Cerebellar cortex (tissue), 1 donor: ENCODE measurements at places on chromosomes 4 and X.

DNA sequence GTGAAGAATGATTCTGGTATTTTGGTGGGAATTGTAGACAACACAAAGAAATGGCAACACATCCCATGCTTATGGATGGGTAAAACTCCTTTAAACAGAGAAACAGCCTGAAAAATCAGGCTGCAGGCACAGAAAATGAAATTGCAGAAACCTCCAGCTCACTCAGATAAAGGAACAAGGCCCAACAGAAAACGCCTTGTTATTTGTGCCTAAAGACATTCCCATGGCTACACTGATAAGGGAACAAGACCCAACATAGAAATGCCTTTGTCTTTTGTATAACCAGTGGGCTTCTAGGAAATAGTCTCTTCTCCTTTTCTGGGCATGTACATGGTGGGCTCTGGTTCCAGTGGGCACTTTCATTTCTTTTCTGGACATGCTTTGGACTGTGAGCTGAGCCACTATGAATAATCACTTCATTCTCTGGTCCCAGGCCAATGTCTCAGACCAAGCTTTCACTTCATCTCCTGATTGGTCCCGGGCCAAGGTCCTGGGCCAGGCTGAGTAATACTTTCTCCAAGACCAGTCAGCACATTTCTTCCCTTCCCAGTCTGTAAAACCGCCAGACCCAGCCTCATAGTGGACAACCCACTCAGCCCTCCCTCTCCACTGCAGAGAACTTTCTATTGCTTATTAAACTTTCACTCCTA is 160.5 kb downstream of the TBX22 start:
- no peak for DNase-seq

- DNase-seq: no peak
Measured at GRCh38 chr4:168631241-168632162, 134.7 kb downstream of the PALLD start.

DNA sequence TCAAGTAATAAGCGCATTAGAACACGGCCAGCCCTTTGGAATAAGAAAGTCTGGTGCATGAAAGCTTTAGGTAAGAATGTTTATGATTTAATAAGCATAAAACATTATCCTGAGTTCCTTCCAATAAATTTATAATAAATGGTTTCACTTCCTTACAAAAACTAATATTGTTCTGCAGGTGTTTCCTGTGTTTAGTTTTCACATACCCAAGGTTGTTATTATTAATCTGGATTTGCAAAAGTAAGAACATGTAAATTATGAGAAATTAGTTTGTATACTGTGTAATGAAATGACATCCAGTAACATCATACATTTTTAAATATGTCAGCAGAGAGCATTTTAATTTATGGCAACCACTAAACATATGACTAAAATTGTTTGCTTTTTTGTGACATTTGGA is 72.1 kb downstream of the BANK1 start:
- no peak for DNase-seq

DNA sequence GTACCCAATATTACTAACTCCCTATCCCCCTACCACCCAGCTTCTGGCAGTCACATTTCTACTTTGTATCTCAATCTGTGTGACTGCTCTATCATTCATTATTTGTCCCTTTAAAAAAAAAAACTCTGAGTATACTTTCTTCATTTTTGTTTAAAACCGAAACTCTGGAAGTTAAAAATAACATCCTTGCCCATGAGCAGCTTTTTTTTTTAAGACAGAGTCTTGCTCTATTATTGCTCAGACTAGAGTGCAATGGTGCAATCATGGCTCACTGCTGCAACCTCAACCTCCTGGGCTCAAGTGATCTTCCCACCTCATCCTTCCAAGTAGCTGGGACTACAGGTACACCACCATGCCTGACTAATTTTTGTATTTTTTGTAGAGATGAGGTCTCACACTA is 15.8 kb downstream of the UBE2K start:
- no peak for DNase-seq

DNA sequence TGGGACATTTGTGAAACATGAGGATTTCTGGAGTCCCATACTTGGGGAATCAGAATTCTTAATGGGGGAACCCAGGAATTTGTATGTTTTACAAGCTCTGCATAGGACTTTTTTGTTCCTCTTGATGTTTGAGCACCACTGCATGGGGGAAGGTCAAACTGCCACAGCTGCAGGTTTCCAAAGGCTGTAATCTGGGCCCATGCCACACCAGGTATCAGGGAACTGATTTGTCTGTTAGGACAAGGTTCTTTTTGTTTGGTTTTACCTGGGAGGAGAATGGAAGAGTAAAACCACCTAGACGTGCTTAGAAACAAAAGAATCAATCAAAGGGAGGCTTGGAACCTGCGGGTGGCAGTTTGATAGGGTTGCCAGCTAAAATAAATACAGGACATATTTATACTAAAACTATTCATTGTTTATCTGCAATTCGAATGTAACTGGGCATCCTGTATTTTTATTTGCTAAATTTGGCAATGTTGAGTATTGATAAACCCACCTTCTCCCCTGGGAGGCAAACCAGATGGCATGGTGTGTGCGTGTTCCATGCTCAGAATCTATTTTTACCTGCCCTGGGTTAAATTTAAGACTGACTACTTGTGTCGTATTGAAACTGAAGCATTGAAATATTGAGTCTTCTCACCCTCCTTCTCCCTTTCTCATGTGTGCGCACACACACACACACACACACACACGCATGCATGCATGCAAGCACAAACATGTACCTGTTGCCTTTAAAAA is 63.7 kb downstream of the TMEM164 start:
- DNase-seq: no peak

GRCh38 chr4:89222170-89222569 is 85.4 kb downstream of the GPRIN3 start:
- DNase-seq: no peak

DNA sequence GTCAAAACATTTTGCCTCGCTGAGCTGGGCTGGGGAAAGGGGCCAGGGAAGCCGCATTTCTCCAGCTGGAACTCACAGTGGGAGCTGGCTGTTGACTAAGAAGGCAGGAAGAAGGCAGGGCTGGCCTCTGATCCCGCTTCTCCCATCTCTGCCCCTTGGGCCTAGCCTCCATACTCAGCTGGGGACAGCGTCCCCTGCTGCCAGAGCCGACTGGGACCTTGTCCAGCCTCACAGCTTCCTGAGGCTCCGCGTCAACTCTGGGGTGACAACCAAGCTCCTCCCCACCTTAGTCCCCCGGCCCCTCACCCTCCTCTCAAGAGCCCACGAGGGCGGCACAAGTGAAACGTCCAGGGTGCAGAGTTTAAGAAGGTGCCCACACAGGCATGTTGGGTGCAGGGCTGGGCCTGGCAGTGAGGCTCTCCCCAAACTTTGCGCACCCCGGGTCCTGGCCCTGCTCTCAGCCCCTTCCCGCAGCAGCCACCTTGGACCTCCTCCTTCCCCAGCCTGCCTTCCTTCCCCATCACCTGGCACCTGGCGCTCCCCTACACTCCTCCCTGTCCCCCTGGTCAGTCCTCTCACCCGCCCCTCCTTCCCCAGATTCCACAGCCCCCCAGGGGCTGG is 100.8 kb downstream of the PSAPL1 start:
- no peak for DNase-seq

DNA sequence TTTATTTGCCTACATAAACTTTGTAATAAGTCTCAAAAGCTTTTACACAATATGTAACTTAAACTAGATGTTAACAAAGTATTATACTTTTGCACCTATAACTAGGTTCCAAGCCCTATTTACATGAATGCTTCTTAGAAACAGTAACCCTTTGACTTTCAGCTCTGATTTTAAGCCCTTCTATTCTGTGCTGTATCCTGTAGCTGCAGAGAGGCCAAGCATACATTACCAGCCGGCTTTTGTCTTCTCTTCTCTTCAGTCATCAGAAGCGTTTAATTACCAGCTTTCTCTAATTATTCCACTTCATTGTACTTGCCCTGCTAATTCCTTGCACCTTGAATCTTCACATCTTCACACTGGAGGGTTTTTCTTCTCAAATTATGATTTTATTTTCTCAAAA is 403.1 kb downstream of the PDGFC start:
- no peak for DNase-seq

DNA sequence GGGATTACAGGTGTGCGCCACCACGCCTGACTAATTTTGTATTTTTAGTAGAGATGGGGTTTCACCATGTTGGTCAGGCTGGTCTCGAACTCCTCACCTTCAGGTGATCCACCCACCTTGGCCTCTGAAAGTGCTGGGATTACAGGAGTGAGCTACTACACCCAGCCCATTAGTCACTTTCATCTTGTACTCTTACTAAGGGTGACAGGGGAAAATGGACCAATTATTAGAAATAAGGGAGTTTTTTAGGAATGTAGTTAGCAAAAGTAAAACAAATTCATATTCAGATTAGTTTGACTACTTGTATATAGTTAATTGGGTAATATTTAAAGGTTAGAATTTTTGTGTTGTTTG is 26.1 kb downstream of the SMARCA5 start:
- no peak for DNase-seq

DNA sequence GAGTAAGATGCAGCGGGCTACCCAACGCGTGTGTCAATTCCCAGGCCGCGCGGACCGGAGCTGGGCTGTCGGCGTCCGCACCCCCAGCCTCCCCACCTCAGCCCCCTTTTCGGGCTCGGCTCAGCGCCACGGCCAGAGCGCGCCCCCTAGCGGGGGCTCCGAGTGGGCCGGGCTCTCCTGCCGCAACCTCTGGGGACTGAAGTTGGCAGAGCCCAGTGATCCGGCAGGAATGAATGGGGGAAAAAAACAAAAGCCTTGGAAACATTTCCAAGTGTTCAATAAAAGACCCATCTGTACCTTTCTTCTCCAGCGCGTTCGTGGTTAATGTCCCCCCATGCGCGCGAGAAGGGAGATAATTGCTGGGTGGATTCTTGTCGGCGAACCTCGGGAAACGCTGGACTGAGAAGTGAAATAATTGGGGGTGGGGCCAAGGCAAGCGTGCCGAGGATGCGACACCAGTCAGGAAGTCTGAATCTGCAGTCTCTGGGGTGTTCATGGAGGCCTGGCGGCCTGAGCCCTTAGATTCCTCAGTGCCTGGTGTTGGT is 5.2 kb upstream of the ARX start:
- no peak for DNase-seq

- no peak for DNase-seq
Measured at GRCh38 chr4:176981074-176981473, 188.4 kb upstream of the VEGFC start.

GRCh38 chrX:84909151-84909550 is 94.5 kb upstream of the APOOL start:
- DNase-seq: no peak

DNA sequence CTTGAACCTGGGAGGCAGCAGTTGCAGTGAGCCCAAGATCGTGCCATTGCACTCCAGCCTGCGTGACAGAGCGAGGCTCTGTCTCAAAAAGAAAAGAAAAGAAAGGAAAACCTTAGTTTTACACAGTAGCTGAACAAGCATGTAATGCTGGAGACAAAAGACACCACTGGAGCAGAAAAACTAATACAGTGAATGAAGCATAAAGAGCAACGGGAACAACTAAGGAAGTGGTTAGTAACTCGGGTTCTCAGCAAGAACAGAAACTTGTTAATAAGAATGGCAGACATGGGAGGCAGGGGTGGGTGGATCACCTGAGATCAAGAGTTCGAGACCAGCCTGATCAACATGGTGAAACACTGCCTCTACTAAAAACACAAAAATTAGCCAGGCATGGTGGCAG is 263.7 kb downstream of the FSTL5 start:
- no peak for DNase-seq

DNA sequence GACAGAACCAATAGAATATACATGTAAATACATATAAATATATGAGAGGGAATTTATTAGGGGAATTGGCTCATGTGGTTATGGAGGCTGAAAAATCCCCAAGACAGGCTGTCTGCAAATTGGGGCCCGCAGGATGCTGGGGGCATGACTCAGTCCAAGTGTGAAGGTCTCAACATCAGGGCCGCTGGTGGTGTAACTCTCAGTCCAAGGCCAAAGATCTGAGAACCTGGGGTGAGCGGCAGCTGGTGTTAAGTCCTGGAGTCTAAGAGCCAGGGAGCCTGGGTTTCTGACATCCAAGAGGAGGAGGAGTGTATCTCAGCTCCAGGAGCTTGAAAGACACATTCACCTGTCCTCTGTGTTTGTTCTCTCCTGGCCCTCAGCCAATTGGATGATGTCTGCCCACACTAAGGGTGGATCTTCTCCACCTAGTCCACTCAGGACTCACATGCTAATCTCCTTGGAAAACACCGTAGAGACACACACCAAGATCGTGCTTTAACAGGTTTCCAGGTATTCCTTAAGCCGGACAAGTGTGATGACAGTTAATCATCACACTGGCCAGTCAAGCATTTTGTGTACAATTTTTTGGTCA is 28.9 kb downstream of the TIGD2 start:
- peak; percentile 60 for DNase-seq

- DNase-seq: no peak
Measured at GRCh38 chr4:95188701-95189370, 359.9 kb downstream of the UNC5C start.

GRCh38 chr4:76492055-76492454 is 57.0 kb downstream of the SHROOM3 start:
- DNase-seq: no peak

DNA sequence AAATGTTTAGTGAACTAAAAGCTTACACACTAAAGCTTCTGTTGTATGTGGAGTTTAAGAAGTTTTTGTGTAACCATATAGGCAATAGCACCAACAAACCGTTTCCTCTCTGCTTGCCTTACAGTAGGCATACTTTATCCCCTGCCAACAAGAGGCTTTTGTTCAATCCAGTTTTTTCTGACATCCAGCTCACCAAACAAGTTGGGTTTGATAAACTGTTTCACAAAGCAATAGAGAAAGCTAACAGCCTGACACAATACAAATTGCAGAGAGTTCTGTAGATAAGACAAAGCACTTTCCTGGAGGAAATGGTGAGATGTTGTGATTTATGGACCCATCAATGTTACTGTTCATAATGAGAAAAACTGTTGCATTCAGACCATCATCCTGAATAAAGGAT is 53.8 kb downstream of the PACRGL start:
- no peak for DNase-seq
